ENCODE measurements at places on chromosomes 3 and 15. TPM values are rescaled to one million over a fixed set of nuclear protein-coding genes. Genes with fewer than 3 reads are reported as not detected.

CAND2 gene
- total RNA-seq, result 54.0 TPM

KBTBD8 gene
- 4.3 TPM for total RNA-seq

VEPH1 gene
- 17.0 TPM for total RNA-seq

MAP6D1 gene
- 10.5 TPM for total RNA-seq

CASR gene
- total RNA-seq, result not detected

TRIM42 gene
- not detected for total RNA-seq

GOLGA8A gene
- total RNA-seq, result 35.4 TPM

SOX14 gene
- total RNA-seq, result not detected

SV2B gene
- not detected for total RNA-seq

POLQ gene
- 0.16 TPM for total RNA-seq

ST3GAL6 gene
- total RNA-seq, result 6.3 TPM

TIGIT gene
- not detected for total RNA-seq

KCTD6 gene
- total RNA-seq, result 14.0 TPM

TNFSF10 gene
- total RNA-seq, result not detected

DNAH1 gene
- 3.8 TPM for total RNA-seq

CYP8B1 gene
- total RNA-seq, result not detected
